Posterior cingulate gyrus (tissue), 11 donors: ENCODE measurements at places on chromosomes 5 and 9.

DNA sequence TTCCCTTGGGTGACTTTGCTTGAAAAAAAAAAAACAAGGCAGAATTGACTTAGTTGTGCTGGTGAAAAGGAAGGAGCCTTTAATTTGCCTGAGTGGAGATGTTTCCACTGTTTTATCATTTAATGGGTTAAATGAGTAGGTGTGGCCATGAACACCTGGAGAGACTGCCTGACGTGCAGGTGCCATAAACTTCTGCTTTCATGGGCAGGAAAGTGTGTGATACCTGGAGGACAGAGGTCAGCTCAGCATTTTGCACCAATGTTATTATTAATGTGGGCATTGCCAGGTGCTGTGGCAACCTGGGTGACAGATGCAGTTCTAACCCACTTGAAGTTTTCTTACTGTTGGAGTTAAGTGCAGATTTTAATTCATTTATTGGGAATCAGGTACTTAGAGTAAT is 145.4 kb downstream of the CD180 start:
- DNase-seq, result no peak

- peak; percentile 86 for DNase-seq
Measured at GRCh38 chr5:44388321-44389089, 715 bp downstream of the FGF10 start.

DNA sequence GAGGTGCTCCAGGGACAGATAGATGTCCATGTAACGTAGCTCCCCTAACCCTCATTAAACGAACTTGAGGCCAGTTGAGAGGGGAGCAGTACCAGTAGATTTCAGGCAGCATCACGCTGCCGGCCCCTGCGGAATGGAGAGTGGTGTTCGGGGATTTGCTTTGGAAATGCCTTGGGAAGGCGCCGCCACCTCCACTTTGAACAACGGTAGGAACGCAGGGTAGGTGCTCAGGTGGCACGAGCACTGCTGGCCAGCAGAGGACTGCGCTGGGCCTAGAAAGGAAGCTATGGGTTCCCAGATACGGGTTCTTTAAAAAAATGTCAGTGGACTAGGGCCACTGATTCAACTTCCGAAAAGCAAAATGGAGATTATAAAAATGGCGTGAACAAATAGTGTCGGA is 271.8 kb downstream of the FANCC start:
- DNase-seq, result no peak

GRCh38 chr5:2466966-2467365 is 284.5 kb downstream of the IRX2 start:
- DNase-seq, result no peak

DNA sequence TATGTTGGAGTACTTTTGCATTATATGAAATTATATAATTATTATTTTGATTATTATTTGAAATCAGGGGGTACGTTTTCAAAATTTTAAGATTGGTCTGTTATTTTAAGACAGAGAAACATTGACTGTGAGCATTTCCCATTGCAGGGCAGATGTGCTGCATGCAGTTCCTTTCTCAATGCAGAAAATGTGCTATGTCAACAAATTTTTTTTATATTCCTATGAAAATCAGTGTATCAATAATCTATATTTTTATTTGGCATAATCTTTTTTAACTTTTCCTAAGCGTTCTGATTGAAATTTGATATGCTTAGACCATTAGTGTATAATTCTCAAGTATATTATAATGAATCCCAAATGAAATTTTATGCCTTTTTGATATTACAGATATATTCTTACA is 41.8 kb upstream of the LRRC70 start:
- DNase-seq, result no peak
